Retinal pigment epithelial cell (primary cell): ENCODE measurements at places on chromosomes 12 and 14.

DNA sequence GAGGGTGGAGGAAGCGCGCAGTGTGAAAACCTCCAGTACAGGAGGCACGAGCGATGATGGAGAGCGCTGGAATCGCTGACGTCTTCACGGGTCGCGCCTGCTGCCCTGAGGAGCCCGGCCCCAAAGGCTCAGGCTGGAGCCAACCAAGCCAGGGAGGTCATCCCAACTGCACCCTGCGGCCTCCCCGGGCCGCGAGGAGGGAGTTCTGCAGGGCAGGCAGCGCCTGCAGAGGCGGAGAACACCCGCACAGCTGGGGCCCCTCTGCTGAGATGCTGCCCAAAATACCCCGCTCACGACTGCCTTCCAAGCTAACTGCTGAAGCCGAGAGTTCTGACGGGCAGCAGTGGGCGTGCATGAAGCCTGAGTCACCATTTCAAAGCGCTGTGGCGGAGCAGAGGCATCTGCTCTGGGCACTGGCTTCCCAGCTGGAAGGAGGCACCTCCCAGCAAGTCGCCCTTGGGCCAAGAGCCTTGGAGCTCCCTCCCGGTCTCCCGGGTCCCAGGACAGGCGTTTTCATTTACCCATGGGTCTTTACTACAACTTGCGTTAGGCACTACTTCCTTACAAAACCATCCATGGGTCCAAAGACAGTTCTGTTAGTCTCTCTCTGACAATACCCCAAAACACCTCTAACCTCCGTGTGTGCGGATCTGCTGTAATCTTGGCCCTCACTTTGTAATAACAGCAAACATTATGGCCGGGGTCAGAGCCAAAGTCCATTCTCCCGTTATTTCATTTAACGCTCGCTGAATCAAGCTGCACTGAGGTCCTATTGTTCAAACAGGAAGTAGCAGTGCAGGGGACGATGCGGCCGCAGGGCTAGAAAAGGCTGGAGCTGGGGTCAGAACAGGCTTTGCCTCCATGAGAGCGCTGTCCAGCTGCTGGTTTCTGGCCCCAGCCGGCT, 60.1 kb upstream of the RIMBP2 start:
- DNase-seq = no peak

DNA sequence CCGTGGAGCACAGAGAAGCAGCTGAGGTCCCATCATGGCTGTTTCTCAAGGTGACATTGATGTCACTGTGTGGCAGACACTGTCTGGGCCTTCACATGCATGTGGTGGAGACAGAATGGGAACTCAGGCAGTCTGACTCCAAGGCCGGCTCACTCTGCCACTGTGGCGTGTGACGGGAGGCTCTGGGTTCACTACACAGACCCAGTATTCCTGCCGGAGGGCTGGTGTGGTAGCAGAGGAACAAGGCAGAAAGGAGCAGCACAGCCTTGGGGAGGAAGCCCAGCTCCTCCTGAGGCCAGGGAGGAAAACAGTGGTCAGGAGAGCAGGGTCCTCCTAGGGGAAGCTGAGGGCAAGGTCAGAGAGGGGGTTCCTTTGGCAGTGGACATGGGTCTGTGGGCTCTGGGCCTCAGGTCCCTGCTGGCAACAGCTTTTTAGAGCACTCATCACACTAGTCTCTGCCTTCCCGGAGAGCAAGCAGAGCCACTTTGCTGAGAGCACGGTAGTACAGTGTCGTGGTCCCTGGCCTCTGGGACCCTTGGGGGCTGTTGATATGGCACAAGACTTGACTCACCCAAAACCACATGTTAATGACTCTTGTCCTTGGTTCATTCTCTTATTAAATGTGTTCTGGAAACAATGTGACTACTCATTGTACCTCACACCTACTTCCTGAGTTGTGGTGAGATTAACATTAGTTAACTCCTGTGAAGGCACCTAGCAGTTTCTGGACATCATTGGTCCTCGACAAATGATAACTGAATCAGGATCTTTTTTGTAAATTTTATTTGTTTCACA, 21.3 kb downstream of the DCAF4 start:
- no peak for DNase-seq

- DNase-seq = peak; percentile 85
Measured at GRCh38 chr12:65631621-65632111, 192.6 kb upstream of the HMGA2 start.

GRCh38 chr12:4356041-4356327, 23.5 kb downstream of the FGF23 start:
- no peak for DNase-seq

GRCh38 chr12:96258104-96258961, 64.2 kb downstream of the ELK3 start:
- no peak for DNase-seq

- no peak for DNase-seq
Measured at GRCh38 chr12:132435486-132436187, 54.3 kb upstream of the FBRSL1 start.
